ENCODE measurements at places on chromosomes 2 and 18.

- DNase-seq = no peak
These were observed 24.2 kb downstream of the LIPG start for GRCh38 chr18:49585781-49586663.

GRCh38 chr2:206098471-206098870 is 12.5 kb upstream of the INO80D start:
- no peak for DNase-seq

DNA sequence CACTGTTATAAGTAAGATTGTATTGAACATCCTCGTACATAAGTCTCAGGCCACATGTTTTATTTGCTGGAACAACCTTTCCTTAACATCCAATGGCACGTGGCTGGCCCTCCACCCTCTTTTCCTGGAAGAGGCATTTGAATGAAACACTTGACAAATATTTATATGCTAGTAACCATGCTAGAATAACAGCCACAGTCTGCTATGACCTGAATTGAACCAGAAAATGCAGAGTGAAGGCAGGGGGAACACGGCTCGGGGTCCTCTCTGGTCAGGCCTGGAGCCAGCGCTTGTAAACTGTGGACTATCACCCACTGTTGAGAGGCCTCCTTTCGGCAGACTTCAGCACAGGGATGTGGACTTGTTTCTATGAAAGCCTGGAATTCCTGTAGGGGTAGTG is 198.2 kb upstream of the COPS8 start:
- DNase-seq = peak; percentile 58

DNA sequence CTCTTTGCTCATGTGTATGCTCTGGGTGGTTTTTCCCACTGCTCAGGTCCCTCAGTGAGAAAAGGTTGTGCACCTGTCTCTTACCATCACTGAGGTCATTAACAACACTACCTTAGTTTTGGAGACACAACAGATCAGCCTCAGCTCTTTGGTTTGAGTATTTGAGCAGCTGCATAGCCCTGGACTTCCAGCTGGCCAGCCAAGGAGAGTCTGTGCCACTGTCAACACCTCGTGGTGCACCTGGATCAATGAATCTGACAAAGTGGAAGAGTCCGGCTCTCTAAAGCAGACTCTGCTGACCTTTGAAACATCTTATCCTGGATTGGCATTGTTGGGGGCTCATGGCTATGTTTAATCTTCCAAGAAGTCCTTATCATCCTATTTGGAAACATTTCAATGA is 30.0 kb downstream of the SERPINB8 start:
- DNase-seq = no peak

DNA sequence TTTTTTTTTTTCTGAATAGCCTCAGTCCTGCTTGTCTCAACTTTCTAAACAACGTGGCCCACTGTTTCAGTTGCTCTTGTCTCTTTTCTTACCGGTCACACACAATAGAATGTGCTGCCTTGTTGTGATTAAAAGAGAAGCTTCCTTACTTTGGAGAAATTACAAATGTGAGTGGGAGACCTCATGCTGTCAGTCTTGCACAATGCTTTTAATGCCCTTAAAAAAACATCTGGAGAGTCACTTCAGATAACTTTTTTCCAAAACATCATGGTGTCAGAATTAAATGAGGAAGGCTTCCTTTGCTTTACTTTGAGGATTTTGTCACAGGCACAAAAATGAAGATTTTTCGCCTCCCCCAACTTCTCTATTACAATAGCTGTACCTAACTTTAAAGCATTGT is 37.7 kb downstream of the LHCGR start:
- DNase-seq = no peak

GRCh38 chr2:25743132-25743830 is 69.9 kb upstream of the DTNB start:
- DNase-seq = no peak

DNA sequence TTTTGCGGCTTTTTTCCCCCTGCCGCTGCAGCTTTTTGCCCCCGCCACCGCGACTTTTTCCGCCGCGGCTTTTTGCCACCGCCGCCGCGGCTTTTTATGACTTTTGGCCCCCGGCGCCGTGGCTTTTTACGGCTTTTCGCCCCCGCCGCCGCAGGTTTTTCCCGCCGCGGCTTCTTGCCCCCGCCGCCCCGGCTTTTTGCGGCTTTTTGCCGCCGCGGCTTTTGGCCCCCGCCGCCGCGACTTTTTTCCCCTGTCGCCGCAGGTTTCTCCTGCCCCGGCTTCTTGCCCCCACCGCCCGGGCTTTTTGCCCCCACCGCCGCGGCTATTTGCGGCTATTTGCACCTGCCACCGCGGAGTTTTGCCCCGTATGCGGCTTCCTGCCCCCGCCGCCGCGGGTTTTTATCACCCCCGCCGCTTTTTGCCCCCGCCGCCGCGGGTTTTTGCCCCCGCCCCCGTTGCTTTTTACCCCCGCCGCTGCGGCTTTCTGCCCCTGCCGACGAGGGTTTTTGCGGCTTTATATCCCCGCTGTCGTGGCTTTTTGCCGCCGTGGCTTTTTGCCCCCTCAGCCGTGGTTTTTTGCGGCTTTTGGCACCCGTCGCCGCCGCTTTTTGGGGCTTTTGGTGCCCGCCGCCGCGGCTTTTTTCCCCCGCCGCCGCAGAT is 2750.9 kb downstream of the RPIA start:
- no peak for DNase-seq

DNA sequence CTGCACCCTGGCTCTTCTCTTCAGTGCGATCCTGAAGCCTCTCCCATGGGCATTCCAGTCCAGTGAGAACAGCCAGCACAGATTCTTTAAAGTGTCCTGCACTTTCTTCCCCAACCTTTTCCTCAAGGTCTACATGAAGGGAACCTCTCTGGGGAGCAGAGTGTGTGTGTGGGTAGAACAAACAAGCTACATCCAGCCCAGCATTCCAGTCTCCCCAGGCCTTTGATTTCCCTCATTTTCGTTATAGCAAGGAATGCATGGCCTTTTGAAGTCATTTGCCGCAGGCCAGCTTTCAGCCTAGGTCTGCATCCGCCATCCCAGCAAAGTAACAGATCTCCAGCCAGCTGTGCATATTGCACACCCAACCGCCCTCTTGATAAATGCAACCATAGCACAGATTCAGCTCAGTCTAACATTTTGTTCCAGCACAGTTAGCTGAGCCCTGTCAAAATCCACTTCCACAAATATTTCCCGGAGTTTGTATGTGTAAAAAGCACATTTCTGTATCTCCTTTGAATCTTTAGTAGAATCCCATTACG is 44.6 kb downstream of the CD8B2 start:
- DNase-seq = no peak

GRCh38 chr2:28449126-28449487 is 46.8 kb upstream of the PLB1 start:
- DNase-seq = no peak

DNA sequence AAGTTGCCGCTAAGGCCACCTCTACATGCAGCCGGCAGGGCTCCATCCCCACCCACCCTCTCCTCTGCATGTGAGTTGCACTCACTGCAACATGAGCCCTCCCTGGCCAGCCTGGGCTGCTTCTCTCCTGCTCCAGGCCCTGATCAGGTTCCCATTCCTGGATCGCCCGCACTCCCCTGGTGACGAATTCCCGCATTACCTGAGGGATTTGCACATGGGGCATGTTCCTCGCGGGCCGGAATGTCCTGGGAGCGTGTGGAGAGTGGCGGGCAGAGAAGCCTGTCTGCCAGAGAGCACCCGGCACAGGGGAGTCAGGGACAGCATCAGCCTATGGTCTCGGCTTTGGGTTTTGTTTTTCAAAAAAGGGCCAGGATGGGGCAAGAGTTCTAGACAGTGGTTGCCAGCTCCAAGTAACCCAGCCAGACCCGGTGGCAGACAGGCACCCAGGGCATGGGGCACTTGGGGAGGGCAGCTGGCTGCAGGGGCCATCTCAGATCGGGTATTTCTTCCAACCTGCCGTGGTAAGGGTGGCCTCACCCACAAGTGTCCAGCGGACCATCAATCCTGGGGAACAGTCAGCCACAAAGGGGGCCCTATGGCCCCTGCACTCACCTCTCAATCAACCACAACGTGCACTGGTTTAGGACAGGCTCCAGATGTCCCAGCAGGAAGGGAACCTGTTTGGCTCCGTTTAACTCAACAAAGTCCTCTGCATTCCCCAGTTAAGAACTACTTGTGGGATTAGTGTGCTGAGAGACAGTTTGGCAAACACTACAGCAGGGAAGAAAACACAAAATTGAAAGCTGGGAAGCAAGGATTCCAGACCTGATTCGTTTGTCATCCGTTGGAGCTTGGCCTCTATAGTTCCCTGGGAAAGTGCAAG is 187.7 kb downstream of the SMAD7 start:
- DNase-seq = no peak

DNA sequence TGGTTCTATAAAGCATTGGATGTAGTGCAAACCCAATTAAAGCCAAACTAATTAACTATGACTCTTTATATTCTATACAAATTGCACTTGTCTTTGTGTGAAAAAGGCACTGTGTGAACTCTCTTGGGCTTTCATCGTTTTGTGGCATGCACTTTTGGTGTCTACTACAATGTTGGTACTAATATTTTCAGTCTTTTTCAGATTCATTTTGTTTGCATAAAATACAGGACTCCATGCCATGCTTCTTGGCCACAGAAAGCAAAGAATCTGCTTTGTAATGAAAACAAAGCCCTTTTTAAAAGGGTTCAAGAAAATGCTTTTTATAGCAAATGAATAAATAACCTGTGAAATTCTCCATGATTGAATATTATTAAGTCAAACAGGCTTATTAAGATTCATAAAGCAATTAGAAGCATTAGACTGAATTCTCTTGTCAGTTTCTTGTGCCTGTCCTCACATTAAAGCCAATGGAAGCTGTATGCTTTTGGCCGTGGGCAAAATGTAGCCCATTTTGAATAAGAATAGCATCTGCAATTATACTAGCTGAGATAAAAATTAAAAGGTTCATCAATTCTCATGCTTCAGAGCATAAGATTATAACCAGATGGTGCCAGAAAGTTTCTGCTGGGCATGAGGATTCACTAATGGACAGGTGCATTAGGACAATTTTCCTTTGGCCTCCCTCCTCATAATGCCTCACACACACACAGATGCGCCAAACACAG is 1665.2 kb downstream of the SUCLG1 start:
- no peak for DNase-seq

DNA sequence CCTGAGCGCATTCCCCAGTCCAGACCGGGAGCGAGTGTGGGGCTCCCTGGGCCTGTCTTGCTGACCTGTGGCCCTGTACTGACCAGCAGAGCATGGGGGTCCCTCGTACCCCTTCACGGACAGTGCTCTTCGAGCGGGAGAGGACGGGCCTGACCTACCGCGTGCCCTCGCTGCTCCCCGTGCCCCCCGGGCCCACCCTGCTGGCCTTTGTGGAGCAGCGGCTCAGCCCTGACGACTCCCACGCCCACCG is 5.3 kb downstream of the NEU4 start:
- DNase-seq = no peak

DNA sequence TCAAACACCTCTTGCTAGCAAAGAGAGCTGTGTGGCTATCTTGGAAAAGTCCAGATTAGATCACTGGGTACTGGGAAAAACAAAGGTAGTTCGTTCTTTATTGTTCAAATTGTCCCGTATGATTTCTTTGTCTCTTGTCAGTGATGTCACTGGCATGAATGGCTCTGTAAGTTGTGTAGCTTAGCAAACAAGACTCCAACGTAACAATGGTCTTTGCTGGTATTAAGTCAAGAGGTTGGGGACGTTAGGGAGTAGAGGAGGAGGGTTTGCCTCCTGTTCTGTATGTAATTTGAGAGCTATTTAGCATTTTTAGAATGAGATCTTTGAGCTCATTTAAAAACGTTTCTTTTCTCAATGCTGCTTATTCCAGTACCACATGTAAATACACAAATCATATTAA is 216.5 kb upstream of the SP5 start:
- DNase-seq = no peak

GRCh38 chr2:2567776-2568175 is 236.7 kb upstream of the MYT1L start:
- DNase-seq = no peak

GRCh38 chr18:64678048-64678447 is 529.2 kb upstream of the LINC00305 start:
- DNase-seq = no peak

- no peak for DNase-seq
These were observed 6.2 kb downstream of the ALS2 start for GRCh38 chr2:201774546-201774945.

- peak; percentile 59 for DNase-seq
These were observed 8.5 kb downstream of the RAB17 start for GRCh38 chr2:237581751-237582746.

DNA sequence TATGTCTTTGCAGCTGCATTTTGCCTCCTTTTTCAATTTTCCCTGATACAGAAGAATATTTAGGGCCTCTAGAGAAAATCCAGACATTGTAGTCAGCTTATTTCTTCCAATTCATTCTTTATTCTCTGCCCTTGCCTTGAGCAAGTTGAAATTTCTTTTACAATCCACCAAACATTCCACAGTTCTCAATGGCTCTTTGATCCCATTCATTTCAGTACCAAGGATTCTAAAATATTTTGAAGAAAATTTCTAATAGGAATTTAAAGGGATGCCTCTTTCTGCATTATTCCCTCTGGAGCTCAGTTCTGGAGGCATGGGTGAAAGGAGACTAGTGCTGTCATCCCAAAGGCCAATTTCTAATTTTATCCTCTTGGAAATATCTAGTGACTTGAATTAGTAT is 61.2 kb downstream of the COL5A2 start:
- DNase-seq = no peak

DNA sequence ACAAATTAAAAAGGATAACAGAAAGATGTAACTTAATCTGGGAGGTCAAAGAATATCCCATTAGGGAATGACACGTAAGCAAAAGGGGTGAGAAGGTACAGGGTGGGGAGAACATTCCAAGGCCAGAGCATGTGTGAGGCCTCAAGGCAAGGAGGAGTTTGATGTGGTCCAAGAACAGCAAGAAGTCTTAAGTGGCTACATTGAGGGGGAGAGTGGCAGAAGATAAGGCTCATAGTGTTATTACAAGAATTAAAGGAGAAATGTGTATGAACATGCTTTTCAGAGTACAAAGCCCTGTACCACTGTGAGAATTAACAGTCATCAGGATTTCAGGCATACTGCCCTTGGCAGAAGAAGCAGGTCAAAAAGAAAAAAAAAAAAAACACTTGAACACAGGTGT is 174.4 kb upstream of the ERBB4 start:
- DNase-seq = no peak

- DNase-seq = no peak
These were observed 110.3 kb upstream of the RMP24 start for GRCh38 chr18:35862119-35862640.

DNA sequence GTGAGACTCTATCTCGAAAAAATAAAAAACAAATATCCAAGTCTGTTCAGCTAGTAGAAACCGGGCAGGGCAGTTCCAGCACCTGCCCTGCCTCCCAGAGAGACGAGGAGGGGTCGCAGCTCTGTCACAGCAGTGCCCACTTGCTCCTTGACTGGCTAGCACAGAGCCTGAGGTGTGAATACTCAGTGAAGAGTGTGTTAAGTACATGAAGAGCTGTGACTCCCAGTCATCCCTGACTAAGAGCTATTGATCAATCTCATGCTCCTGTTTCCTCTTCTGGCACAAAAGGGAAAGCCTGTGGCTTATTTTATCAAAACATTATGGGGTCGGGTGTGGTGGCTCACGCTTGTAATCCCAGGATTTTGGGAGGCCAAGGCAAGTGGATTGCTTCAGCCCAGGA is 83.0 kb upstream of the FZD7 start:
- no peak for DNase-seq

- DNase-seq = no peak
These were observed 371.3 kb upstream of the TNP1 start for GRCh38 chr2:217231212-217231611.

GRCh38 chr2:9463698-9464034 is 10.7 kb upstream of the IAH1 start:
- DNase-seq = no peak

GRCh38 chr18:3972291-3972930 is 482.7 kb downstream of the DLGAP1 start:
- DNase-seq = no peak

All from thoracic aorta (tissue), 2 donors.